ENCODE measurements at places on chromosomes 6 and 20. TPM values are rescaled to one million over a fixed set of nuclear protein-coding genes. Genes with fewer than 3 reads are reported as not detected.

The IL17F gene
- total RNA-seq: not detected

The HLA-F gene
- 500 TPM for total RNA-seq

DNA sequence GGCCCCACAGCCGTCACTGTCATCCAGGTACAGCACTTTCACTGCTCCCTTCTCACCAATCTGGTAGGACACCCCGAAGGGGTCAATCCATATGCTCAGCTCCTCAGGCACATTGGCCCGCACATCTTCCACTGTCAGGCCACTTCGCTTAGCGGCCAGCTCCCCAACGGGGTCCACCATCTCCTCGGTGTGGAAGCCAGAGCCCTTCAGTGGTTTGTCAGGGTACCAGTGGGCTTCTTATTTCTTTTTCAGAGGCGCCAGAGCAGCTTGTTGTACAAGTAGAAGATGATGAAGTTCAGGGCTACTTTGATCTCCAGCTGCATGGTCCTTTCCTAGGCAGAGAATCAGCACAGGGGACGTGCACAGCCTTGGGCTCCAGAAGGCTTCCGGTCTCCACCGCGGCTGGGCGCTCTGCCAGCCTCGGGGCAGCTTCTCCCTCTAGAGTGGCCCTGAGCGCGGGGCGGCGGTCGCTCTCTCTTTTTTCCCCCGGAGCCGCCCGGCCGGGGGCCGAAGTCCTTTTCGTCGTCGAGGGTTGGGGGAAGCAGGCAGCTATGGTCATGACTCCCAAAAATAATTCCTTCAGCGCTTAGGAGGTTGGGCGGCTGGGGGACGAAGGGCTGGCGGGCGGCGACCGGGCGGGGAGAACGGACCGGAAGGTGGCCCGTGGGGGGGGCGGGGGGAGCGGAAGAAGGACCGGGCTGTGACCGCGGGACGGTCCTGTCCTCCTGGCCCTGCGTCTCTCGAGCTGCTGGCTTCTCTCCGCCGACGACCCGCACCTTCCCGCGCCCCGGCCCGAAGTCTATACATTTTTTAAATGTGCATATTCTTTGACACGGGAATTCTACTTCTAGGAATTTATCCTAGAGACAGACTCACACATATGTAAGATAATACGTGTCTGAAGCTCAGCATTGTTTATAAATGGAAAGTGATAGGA is 6.5 kb upstream of the ZSCAN9 start:
- DNase-seq: peak; percentile 78

DNA sequence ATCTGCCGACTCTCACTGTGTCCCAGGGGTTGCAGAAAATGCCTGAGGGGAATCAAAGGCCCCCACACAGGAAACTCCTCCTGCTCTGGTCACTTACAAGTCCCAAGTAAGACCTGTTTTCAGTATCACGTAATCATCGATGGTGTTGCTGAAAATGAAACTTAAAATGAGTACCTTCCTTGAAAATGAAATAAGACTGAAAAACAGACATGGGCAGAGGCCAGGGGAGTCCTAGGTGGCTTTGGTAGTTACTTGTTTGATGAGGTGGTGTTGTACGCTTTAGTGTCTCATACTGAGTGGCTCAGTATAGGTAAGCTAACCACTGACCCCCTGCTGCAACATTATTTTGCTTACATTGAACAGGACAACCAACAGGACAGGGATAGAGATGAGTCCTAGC is 43.0 kb upstream of the SYNCRIP start:
- DNase-seq: no peak

- no peak for DNase-seq
Measured at GRCh38 chr20:51391926-51392325, 150.6 kb downstream of the NFATC2 start.

GRCh38 chr6:129672341-129672682 is 37.7 kb downstream of the ARHGAP18 start:
- DNase-seq: no peak
